ENCODE measurements at places on chromosomes 1 and 21. TPM values are rescaled to one million over a fixed set of nuclear protein-coding genes. Genes with fewer than 3 reads are reported as not detected.
A peak's percentile ranks its signal among the peaks of the same experiment; 100 is the strongest.

GRCh38 chr1:32400876-32401631 is 6.8 kb upstream of the BSDC1 start:
- peak; percentile 62 for DNase-seq

- DNase-seq = no peak
Observed at GRCh38 chr1:85220756-85221201, 20.0 kb upstream of the SYDE2 start.

GRCh38 chr1:183027791-183028190 is 4.6 kb downstream of the LAMC1 start:
- DNase-seq = no peak

- DNase-seq = no peak
Observed at GRCh38 chr1:219882096-219882495, 46.3 kb downstream of the SLC30A10 start.

- DNase-seq = peak; percentile 45
Observed at GRCh38 chr21:46173573-46173972, 10.7 kb downstream of the SPATC1L start.

- no peak for DNase-seq
Observed at GRCh38 chr1:25744140-25744581, 55.8 kb upstream of the SELENON start.

GRCh38 chr1:161914595-161914994 is 109.1 kb downstream of the OLFML2B start:
- DNase-seq = no peak

- DNase-seq = no peak
Observed at GRCh38 chr1:41882486-41882885, 36.2 kb downstream of the HIVEP3 start.

GRCh38 chr1:35488336-35488735 is 68.9 kb downstream of the KIAA0319L start:
- no peak for DNase-seq

The S100A7A gene
- total RNA-seq = not detected

DNA sequence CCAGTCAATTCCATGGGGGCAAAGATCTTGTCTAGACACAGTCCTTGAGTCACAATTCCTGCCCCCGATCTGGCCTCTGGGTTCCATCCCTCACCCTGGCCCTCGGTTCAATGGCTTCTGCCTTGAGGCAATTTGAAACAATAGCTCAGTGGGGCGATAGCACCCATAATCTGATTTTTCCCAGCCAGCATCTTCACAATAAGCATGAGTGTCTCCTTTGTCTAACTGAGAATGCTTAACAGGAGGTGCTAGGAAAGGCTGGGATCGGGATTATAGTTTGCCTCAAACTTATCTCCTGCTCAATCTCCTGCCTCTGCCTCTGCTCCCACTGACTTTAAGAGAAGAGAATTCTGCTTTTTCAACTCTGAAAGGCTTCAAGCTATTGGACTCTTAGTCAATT is 293.9 kb upstream of the PROX1 start:
- DNase-seq = no peak

The PTGFR gene
- total RNA-seq = not detected

- peak; percentile 87 for DNase-seq
Observed at GRCh38 chr1:28091043-28091781, 2.8 kb upstream of the EYA3 start.
